ENCODE measurements at places on chromosomes 7 and 10.
A peak's percentile ranks its signal among the peaks of the same experiment; 100 is the strongest.

DNA sequence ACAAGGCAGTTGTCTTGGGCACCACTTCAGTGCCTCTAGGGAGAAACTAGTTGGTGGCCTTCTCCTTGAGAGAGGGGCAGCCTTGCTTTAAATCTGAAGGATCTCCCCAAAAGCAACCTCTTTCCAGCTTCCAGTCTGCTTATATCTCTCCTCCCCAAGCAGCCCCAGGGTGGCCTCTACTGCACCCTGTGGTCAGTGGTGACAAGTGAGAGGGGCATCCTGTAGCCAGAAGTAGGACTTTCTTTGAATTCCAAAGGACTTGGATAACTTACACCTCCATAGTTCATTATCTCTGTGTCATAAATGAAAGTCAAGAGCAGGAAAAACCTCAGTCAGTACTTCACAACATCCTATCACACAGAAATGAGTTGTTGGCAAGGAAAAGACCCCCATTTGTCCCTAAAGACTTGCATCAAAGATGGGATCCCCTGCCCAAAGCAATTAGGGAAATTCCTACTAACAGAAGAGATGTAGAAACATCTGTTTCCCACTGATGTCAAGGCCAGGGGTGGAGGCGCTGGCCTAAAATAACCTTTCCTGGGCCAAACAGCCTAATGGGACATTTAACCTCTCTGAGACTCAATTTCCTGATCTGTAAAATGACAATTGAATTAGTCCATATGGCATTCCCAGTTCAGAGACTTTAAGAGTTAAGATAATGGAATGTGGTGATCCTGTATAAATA lies 44.0 kb upstream of the ANKRD1 start:
- no peak for DNase-seq

GRCh38 chr7:17651863-17652385 lies 288.4 kb downstream of the SNX13 start:
- DNase-seq, result peak; percentile 86

GRCh38 chr10:52637592-52637991 lies 135.0 kb downstream of the MBL2 start:
- DNase-seq, result no peak

GRCh38 chr7:47253650-47254080 lies 328.2 kb downstream of the TNS3 start:
- DNase-seq, result peak; percentile 23

DNA sequence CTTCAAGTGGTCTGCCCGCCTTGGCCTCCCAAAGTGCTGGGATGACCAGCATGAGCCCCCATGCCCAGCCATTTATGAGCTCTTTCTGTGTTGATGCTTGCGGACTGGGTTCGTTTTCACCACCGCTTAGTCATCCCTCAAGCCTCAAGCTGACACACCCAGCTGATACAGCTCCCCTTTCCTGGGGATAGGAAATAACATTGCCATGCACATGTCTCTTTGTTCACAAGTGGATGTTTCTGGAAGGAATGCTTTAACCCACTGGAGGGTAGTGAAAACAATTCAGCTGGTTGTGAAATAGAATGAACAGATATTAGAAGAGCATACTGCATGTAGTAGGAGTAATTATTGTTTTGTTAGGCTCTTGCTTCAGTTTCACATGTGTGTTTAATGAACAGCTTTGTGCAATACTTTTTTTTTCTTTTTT lies 8.5 kb upstream of the METTL27 start:
- DNase-seq, result peak; percentile 96

- DNase-seq, result no peak
These were observed 146.3 kb downstream of the TCF7L2 start for GRCh38 chr10:113096128-113096996.

DNA sequence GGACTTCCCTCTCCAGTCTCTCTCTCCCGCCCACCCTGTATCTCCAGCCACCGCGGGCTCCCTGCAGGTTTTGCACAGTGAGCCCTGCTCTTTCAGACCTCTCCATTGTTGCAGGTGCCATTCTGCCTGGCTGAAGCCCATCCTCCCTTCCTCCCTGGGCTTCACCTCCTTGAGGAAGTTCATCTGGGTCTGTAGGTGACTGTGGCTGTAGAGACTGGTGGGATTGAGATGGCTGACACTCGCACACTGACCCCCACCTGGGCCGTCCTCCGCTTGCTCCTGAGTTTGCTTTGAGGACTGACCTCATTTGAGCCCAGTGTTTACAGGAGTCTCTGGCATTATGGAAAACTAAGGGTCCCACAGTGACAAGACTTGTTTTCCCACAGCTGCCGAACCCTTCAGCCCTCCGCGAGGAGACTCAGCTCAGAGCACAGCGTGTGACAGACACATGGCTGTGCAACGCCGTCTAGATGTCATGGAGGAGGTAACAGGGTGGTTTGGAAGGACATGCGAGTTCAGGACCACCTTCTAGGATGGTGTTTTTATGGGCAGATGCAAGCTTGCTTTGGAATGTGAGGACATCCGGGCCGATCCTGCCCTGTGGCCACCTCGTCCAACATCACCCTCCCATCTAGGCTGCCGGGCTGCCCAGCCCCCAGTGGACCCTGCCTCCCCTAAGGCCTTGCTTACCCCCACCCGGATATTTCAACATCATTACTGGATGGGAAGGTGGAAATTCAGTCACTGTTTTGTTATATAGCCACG lies 9.3 kb downstream of the PLAC9 start:
- DNase-seq, result no peak

GRCh38 chr10:11933577-11934223 lies 108.9 kb downstream of the UPF2 start:
- no peak for DNase-seq

- no peak for DNase-seq
These were observed 4.3 kb downstream of the HNRNPF start for GRCh38 chr10:43404704-43405084.

GRCh38 chr10:82378146-82378545 lies 503.2 kb downstream of the NRG3 start:
- DNase-seq, result no peak

DNA sequence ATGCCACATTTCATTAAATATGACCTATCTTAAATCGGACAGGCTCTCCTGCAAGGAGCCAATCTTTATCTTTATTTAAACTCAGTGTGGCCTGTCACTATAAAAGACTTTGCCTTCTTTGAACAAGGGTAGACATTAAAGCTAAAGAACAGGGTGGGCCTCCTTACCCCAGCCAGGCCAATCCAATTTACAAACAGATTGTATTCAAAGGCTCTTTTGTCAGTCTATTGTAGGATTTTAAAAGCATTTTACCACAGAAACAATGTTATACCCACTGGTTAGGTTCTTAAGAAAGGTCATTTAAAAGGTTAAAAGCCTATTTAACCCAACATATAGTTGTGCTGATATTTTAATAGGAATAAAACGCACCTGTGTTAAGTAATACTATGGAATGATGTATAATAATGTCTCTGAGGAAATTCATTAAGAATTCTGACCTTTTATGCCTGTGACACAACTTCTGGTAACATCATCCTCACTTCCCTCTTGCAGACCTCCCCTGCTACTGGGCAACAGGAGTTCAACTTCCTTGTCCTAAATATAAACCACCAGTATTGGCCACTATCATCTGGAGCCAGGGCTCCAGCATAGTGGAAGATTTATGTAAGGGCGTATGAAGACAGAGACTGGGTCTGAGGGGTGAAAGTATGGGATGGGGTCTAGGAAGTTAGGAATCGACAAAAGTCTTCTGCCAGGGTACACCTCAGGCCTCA lies 32.5 kb downstream of the MTERF1 start:
- no peak for DNase-seq

- no peak for DNase-seq
These were observed 188.5 kb downstream of the SNX10 start for GRCh38 chr7:26480156-26480555.

GRCh38 chr7:25029075-25029474 lies 49.1 kb upstream of the OSBPL3 start:
- DNase-seq, result no peak

DNA sequence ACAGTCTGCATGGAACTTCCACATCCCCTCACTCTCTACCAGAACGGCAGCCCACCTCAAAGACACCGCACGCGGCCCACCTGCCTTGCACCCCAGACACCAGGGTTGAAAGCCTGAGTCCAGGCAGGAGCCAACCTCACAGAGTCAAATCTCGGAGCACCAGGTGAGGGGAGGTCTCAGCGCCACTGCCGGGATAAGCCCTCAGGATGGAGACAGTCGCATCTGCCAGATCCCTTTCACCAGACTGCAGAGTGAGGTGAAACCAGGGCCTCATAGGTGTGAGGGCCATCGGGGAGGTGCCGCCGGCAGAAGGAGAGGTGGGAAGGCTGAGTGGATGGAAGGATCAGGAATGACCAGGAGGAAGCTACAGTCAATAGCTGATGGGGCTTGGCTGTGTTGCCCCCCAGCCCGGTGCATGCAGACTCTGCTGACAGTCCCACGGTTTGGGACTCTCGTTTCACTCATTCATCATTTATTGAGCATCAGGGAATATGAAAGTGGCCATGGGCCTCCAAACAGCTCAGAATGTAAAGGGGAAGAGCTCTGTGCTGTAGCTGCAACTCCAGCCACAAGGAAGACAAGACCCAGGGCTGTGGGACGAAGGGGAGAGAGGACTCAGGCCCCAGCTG lies 315.0 kb downstream of the PTPRN2 start:
- no peak for DNase-seq

DNA sequence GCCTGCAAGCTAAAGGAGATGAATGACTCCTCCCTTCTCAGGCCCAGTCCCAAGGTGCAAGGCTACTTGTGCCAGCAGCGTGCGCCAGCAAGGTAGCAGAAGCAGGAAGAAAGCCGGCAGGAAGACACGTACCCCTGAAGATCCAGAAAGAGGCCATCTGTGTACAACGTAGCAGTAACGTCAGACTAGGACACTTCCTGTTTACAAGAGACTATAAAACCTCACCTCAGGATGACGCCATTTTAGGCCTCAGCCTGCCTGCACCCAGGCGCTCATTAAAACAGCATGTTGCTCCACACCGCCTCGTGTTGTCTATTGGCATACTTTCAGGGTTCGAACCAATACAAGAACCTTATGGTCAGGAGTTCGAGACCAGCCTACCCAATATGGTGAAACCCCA lies 41.4 kb upstream of the SNX10 start:
- DNase-seq, result no peak

Measured in AG09319 (cell line).